ENCODE measurements at places on chromosomes 7 and 10.

GRCh38 chr10:45063591-45064231 is 63.0 kb downstream of the ZNF22 start:
- peak; percentile 13 for DNase-seq

GRCh38 chr7:95599069-95599468 is 2.8 kb upstream of the PDK4 start:
- DNase-seq, result no peak

DNA sequence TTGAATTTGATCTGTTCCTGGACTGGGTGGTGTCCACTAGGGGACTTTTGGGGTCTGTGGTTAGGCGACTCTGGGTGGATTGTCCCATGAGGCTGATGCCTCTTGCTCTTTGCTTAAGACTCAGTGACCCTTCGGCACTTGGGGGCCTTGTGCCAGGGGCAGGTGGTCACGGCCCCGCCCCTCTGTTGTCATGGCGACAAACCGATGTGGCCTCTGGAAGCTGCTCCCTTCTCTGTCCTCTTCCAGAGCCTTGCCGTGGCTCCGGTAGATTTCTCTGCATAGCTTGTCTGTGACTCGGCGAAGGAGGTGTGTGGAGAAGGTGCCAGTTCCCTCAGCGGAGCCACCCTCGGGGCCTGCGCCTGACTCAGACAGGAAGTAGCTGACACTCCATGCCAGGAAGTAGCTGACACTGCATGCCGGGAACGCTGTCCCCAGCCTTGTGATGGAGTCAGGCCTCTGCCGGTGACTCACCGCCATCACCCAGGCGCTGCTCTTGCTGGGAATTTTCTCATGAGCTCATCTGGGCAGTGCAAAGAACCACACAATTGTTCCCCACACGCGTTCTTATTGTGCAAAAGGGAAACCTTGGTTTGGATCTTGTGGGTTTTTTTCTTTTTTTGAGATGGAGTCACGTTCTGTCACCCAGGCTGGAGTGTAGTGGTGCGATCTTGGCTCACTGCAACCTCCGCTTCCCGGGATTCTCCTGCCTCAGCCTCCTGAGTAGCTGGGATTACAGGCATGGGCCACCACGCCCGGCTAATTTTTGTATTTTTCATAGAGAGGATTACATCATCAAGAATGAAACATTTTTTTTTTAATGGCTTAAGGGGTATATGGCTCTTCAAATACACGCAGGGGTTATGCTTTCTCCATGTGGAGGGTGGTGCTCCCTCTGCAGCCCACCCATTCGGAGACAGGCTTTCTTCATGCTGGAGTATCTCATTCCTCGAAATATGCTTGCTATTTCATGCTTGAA is 72.6 kb downstream of the PFKFB3 start:
- DNase-seq, result no peak

DNA sequence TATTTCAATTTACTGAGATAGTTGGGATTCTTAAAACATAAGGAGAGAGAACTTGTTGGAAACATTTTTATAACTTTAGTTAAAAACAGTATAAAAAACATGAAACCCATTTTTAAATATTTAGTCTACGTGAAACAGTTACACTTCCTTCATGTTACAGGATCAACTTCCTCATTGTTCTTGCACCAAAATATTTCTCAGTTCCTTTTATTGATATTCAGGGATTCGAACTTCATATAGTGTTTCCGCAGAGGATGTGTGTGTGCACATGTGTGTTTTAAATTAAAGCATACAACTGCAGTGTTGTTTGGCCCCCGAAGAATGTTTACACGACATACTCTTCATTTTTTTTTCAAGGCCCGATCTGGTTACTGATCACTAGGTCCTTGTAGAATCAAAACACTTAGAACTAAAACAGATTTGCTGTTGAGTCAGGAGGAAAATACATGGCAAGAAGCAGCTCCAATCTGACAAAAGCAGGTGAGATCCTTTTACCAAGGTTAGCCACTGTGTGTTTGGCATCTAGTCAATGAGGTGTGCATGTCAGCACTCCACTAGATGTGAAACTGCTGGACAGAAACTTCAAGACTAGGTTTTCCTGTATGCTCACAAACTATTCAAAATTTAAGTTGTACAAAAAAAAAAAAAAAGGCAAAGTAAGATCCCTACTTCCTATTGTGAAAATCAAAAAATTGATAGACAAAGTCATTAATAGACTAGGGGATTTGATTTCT is 60.4 kb downstream of the INSYN2A start:
- DNase-seq, result no peak

DNA sequence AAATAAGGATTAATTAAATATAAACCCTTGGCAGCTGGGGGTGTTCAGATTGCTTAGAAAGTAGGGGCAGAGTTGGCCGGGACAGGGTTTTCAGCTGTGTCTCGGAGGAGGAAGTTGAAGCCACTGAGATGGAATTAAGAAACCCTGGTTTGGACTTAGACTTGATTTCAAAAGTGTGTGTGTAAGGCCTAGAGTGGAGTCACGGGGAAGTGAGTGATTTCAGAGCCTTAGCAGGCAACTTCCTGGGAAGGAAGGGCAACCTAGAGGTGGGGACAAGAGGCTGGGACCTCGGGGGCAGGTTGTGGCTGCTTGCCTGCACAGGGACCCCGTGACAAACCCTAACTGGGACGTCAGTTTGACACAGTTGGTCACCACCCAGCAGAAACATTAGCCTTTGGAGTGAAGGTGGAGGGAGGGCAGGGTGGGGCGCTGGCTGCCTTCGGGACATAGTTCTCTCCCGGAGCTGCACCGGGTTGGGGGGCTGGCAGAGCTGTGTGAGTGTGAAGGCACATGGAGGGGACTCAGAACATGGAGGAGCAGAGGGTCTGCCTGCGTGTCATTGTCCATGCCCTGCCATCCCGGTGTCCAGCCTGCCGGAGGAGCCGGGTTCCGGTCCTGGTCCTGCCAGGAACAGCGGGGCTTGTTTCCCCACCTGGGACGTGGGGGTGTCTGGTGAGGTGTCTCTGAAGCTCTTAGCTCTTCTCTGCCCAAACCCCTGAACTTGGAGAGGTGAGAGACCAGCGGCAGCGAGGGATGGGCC is 1.8 kb downstream of the BRI3 start:
- DNase-seq, result no peak

- DNase-seq, result no peak
Measured at GRCh38 chr10:48574322-48574796, 30.5 kb downstream of the ARHGAP22 start.

DNA sequence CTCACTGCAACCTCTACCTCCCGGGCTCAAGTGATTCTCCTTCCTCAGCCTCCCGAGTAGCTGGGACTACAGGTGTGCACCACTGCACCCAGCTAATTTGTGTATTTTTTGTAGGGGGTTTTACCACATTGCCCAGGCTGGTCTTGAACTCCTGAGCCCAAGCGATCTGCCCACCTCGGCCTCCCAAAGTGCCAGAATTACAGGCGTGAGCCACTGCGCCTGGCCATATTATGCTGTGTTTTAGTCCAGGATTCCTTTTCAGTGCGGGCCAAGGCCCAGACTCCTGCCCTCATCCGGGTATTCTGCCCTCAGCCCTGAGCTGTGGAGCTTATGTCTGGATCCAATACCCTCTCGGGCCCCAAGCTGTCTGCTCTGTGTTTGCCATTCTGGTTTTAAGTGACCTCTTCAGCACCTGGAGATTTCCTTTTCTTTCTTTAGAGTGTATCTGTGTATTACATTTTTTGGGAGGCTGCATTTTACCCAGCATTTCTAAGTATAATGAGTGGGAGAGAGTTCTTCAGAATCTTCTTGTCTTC is 114.9 kb downstream of the BUB3 start:
- peak; percentile 39 for DNase-seq

GRCh38 chr7:37416378-37417106 is 32.1 kb downstream of the ELMO1 start:
- DNase-seq, result no peak

Measured in DMS153 (cell line).